Common myeloid progenitor, CD34-positive (primary cell): ENCODE measurements at places on chromosomes 16 and 17.
A peak's percentile ranks its signal among the peaks of the same experiment; 100 is the strongest.

- peak; percentile 84 for DNase-seq
Measured at GRCh38 chr16:85420501-85421337, 192.4 kb upstream of the GSE1 start.

- no peak for DNase-seq
Measured at GRCh38 chr16:51146256-51146924, 4.7 kb downstream of the SALL1 start.

DNA sequence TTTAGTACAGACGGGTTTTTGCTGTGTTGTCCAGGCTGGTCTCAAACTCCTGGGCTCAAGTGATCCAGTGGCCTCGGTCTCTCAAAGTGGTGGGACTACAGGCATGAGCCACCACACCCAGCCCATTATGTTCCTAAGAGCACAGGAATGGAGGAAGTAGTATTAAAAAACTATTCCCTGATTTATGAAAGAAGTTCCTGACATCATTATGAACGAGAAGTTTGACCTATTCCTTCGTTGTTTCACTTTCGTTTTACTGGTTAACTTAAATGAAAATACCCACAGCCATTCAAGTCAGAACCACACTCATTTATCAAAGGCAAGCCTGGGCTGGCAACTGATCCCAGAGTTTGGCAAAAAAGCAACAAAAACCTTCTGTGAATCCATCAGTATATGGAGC, 13.5 kb upstream of the CBX4 start:
- peak; percentile 49 for DNase-seq

GRCh38 chr16:85998868-85999729, 100.1 kb downstream of the IRF8 start:
- peak; percentile 32 for DNase-seq

DNA sequence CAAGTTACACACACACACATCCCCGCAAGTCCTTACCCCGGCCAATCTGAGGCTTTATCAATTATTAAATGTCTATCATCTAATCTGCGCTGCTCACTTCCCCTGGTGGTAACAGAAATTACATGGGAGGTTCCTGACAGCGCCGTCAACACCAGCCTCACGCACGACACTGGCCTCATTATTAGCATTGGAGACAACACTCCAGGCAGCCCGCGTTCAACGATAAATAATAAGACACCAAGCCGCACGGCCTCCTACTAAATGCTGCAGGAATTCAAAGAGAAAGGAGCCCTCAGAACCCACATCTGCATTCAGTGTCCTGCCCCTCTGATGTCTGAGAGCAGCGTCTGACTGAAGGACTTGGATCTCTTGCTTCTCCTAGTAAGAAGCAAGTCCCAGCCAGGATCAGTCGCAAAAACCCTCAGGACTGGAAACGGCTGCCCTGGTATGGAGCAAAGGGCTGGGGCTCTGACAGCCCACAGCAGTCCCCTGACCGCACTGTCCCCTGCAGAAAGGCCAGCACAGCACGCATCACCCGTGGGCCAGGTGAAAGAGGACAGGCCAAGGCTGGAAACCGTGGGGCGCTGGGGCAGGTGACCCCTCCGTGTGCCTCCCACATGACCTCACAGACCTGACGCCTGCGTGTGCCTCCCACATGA, 7.6 kb upstream of the RPH3AL start:
- no peak for DNase-seq

- DNase-seq, result no peak
Measured at GRCh38 chr16:7017006-7017662, 315.5 kb upstream of the RBFOX1 start.

DNA sequence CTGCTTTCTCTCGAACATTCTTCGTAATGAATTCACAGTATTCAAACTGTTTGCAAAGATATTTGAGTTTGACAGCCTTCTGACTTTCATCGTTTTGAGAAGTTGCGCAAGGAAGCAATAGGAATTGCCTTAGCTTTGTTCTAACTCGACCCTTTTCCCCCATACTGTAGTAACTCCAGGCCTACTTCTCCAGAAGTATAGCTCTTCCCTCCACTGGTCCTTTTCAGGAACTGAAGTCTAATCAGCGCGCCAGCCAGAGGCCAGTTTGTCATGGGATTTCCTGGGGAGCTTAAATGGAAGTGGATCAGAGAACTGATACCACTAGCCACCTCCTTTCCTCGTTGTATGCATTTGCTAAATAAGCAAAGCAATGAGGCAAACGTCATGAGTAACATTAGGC, 27.9 kb downstream of the CDR2 start:
- no peak for DNase-seq

DNA sequence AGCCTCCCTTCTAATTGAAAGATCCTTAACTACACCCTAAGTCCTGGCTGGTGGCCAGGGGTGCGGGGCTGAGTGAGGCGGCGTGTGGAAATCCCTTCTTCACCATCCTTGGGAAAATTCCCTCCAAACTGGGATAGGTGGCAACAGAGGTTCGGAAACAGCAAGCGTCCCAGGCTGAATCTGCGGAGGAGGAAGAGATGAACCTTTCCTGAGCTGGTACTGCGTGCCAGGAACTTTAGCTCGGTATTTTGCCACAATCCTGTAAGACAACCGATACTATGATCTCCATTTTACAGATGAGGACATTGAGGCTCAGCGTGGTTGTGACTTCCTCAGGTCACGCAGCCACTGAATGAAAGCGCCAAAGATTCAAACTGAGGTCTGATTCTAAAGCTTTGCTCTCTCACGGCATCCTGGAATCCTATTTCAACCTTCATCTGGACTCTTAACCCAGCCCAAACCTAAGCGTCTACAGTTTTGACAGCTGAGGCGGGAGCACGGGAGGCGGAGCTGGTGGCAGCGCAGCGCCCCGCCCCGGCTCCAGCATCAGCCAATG, 583 bp upstream of the CYLD start:
- DNase-seq, result no peak

DNA sequence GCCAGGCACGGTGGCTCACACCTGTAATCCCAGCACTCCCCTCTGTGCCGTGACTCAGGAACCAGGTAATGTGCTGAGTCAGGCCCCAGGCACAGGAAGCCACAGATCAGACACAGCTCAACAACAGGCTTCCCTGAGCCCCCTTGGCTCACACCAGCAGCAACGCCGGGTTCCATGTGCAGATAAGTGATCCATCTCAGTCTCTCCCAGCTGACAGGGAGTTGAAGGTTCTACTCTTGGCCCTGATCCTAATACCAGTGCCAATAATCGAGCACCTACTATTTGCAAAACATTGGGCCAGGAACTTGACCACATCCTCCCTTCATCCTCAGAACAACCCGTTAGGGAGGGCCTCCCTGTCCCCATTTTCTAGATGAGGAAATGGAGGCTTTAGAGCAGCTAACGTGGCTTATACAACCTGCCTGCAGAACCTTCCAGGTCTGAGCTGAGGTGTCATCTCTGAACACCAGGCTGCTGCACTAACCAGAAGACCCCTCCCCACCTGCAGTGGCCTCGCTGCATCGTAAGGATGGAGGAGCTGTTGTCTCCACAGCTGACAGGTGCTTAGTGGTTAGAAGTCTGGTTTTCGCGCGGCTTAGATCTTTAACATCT, 64.8 kb upstream of the AMZ2 start:
- peak; percentile 87 for DNase-seq

DNA sequence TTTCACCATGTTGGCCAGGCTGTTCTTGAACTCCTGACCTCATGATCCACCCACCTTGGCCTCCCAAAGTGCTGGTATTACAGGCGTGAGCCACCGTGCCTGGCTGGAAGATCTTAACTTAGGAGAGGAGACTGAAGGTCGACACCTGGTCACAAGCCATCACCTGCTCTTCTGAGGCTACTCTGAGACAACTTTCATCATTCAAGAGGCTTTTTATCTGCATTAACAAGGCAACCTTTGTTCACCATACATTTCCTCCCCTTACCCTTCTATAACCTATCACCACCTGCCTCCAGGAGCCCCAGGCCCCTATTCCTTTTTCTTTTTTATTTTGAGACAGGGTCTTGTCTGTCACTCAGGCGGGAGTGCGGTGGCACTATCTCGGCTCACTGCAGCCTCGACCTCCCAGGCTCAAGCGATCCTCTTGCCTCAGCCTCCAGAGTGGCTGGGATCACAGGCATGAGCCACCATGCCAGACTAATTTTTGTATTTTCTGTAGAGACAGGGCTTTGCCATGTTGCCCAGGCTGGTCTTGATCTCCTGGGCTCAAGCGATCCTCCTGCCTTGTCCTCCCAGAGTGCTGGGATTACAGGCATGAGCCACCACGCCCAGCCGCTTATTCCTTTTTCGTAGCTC, 6.2 kb downstream of the LITAF start:
- DNase-seq, result no peak

- no peak for DNase-seq
Measured at GRCh38 chr17:40483679-40484078, 17.7 kb downstream of the TNS4 start.

- DNase-seq, result peak; percentile 47
Measured at GRCh38 chr16:78437352-78437968, 338.0 kb downstream of the WWOX start.

GRCh38 chr17:74816905-74817620, 40.9 kb upstream of the NAT9 start:
- no peak for DNase-seq

- DNase-seq, result no peak
Measured at GRCh38 chr17:68035131-68035522, 408 bp upstream of the KPNA2 start.

GRCh38 chr17:47973541-47973940, 2.6 kb downstream of the CDK5RAP3 start:
- no peak for DNase-seq

DNA sequence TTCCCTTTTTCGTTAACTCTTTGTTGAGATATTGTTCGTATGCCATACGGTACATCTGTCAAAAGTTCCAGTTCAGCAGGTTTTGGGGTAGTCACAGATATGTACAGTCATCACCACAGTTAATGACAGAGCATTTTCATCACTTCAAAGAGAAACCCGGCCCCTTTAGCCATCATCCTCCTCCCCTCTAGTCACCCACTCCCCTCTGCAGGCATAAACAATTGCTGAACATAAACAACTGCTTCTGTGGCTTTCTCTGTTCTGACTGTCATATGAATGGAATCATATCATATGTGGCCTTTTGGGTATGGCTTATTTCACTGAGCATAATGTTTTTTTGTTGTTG, 59.3 kb downstream of the RNF213 start:
- peak; percentile 10 for DNase-seq

DNA sequence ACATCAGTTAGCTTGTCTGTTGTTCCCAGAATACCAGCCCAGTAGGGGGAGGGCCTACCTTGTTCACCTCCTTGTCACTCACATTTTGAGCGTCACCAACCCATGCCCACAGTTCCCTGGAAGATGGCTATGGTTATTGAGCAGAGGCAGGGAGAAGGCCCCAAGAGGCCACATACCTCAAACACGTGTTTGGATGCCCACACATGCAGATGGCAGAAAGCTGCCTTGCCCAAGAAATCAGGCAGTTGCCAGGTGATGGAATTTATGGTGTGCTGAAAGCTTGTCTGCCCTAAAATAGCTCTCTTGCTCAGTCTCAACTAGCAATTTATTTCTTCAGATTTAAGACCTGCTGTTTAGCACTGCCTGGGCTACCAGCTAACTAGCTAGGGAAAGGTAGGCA, 16.5 kb upstream of the CMTM4 start:
- DNase-seq, result no peak

DNA sequence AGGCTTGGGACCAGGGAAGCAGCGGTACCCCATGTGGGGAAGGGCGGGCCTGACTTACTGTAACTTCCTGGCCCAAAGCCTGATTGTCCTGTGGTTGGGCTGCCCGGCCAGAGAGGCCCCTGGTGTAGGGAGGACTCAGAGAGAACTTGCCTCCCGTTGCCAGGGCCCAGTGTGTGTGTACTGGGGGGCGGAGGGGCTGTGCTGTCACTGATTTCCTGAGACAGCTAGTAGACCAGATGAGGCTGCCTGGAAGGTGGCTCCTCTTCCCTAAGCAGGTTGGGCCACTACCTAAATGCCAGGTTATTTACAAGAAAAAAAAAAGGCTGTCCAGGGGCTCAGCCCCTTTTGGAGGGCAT, 16.7 kb downstream of the SOCS3 start:
- DNase-seq, result no peak

DNA sequence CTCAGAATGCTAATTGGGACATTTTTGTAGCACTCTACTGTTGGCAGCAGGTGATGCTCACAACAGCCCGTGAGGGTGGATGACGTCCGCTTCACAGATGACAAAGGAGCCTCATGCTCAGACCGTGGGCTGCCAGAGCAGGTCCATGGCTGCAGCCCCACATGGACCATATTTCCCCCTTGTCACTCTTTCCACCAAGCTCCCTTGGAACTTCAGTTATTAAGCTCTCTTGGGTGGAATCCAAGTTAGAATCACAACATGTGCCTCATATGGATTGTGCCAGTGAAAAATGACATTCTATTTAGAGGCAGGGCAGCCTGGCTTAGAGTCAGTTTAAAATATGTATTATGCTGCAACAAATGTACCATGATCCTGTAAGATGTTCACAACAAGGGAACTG, 33.2 kb upstream of the STH start:
- DNase-seq, result no peak

- no peak for DNase-seq
Measured at GRCh38 chr17:75808549-75808904, 23.9 kb downstream of the UNK start.

GRCh38 chr17:49018116-49018612, 21.0 kb downstream of the IGF2BP1 start:
- no peak for DNase-seq

GRCh38 chr16:67411339-67411738, 4.9 kb downstream of the ZDHHC1 start:
- DNase-seq, result no peak

DNA sequence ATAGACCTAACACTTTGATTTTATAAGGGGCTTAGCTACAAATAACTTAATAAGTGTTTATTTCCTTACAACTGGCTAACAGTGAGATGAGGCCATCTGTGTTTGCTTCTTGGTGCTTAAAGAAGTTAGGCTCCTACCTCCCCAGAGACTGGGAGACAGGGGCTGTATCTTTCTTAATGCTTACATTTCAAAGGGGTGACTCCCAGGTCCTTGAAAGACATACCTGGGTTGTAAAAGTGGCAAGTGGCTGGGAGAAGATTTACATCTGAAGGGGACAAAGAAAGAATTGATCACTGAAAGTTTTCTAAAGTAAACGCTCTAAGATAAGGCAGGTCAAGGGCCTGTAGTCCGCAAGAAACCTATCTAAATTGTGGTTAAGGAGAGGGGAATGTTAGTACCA, 196.8 kb downstream of the CNTNAP4 start:
- no peak for DNase-seq

- DNase-seq, result peak; percentile 91
Measured at GRCh38 chr17:4900231-4901107, 1.1 kb downstream of the C17orf107 start.

- peak; percentile 92 for DNase-seq
Measured at GRCh38 chr16:30092373-30093010, 768 bp upstream of the TBX6 start.
